Stimulated activated CD4-positive, alpha-beta T cell treated with anti-CD3 and anti-CD28 coated beads, Interleukin-4, amount 100 ng/mL, for 24 hours (primary cell): ENCODE measurements at places on chromosomes 5 and 9.

GRCh38 chr5:81656783-81657182 lies 94.1 kb downstream of the SSBP2 start:
- no peak for DNase-seq

- no peak for DNase-seq
Measured at GRCh38 chr9:116899337-116900006, 212.4 kb downstream of the TRIM32 start.

GRCh38 chr5:148858106-148858505 lies 31.7 kb downstream of the ADRB2 start:
- no peak for DNase-seq

DNA sequence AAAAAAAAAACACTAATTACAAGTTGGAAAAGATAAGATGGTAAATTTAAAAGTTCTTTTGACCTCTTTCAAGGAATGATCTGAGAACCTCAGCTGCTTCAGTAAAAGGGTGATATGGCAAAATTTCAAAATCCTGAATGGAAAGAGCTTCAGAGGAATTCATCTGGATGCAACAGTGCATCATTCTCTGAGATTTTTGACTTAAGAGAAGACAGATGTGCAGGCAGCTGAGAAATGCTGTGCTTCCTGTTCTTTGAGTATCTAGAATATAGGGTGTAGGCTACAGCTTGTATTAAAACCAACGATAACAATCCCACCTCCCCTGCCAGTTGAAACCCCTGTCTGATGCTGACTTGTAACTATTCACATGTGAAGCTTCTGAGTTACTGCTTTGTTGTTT lies 6.2 kb downstream of the FRMPD1 start:
- DNase-seq: no peak

GRCh38 chr9:38125889-38126288 lies 56.9 kb upstream of the SHB start:
- DNase-seq: no peak

- no peak for DNase-seq
Measured at GRCh38 chr5:61817472-61818326, 485.6 kb downstream of the ZSWIM6 start.

DNA sequence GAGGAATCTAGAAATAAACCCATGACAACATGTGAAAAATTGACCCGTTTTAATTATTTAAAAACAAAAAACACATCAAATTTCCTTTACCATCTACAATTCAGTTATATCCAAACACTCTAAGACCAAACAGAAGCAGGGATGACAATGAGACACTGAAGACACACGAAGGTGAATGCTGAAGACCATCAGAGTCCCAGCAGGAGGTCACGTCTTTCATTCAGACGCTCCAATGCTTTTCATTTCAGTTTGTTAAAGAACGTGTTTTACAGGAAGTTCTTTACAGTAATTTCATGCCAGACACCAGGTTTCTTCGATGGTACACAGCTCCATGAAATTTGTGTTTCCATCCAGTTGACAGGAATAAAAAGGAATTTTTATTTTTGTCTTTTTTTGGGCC lies 10.1 kb downstream of the RBM22 start:
- DNase-seq: no peak

DNA sequence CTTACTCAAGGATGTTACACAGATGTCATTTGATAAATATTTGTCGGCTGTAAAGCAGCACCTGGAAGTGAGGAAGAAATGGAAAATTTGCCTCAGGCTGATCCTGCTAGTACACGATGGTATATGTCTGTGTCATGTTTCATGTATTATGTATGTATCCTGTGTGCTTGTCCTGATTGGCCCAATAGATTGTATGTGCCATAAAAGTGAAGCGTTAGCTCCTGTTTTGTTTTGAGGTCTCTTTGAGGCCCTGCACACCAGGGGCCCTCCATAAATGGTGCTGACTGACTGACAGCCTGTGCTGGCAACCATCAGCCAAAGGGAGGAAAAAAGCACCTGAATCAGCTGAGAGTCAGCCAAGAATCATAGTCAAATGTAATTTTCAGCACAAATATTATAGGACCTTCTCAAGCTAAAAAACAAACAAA lies 11.8 kb upstream of the LNPEP start:
- no peak for DNase-seq

- no peak for DNase-seq
Measured at GRCh38 chr5:113250341-113250953, 184.3 kb downstream of the TSSK1B start.

GRCh38 chr9:22119522-22120158 lies 110.5 kb upstream of the CDKN2B start:
- DNase-seq: peak; percentile 7

GRCh38 chr9:117720066-117720465 lies 15.9 kb downstream of the TLR4 start:
- no peak for DNase-seq

DNA sequence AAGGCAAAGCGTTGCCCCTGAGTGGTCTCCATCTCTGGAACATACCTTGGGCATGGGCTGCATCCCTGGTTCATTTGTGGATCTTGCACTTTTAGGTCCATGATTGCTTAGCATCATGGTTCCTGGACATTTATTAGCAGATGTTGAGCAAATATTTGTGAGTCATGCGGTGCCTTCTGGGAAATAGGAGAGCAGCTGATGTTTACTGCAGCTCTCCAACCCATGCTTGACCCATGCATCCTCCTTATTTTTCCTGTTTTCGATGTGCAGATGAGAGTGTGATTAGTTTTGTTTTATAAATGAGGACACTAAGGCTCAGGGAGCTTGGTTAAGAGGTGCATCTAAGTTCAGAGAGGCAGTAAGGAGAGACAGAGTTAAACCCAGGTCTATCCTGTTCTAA lies 253.7 kb downstream of the ICE1 start:
- no peak for DNase-seq

GRCh38 chr5:171484460-171484899 lies 65.0 kb downstream of the FGF18 start:
- peak; percentile 65 for DNase-seq

DNA sequence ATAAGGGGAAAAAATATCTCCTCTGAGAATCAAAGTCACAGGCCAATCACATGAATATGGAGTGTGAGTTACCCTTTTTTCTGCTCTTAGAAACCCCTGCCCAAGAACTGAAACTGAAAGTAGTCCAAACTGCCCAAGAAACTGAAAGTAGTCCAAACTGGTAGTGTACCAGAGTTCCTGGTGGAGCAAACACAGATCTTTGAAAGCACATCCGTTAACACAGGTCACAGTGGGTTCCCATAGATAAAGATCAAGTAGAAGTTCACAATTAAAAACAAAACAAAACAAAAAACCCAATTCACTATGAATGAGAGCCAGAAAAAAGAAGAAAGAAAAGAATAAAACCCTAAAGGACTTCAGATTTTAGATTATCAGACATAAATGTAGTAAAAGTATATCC lies 332.4 kb upstream of the EFNA5 start:
- peak; percentile 4 for DNase-seq

- no peak for DNase-seq
Measured at GRCh38 chr9:2536511-2536910, 85.1 kb upstream of the VLDLR start.

GRCh38 chr9:70444904-70445303 lies 30.4 kb upstream of the KLF9 start:
- no peak for DNase-seq

GRCh38 chr5:76180814-76181805 lies 97.9 kb downstream of the SV2C start:
- peak; percentile 8 for DNase-seq
